Stimulated activated CD8-positive, alpha-beta memory T cell treated with anti-CD3 and anti-CD28 coated beads, Interleukin-7, amount 100 ng/mL, for 1 hour (primary cell): ENCODE measurements at places on chromosomes 4 and X.
A peak's percentile ranks its signal among the peaks of the same experiment; 100 is the strongest.

- DNase-seq = no peak
Measured at GRCh38 chr4:114366368-114366767, 232.2 kb upstream of the UGT8 start.

- no peak for DNase-seq
Measured at GRCh38 chrX:130539721-130540321, 138.0 kb downstream of the RBMX2 start.

DNA sequence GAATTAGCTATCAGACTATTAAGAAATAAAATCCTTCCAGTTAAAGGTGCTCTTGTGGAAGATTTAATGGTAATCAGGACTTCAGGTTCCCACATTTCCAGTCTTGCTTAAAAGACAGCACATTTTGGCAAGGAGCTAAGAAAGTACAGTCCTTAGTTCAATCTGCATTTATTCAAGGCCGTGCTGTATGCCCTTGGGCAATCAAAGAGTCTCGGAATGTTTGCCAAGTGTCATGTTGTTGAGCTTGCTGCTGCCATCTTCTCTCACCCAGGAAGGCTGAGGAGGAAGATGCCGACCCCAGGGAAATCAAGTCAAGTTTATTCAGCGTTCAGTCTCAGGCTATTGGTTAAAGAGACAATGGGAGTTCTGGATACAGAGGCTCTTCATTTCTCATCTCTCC is 388.1 kb upstream of the IGFBP7 start:
- no peak for DNase-seq

DNA sequence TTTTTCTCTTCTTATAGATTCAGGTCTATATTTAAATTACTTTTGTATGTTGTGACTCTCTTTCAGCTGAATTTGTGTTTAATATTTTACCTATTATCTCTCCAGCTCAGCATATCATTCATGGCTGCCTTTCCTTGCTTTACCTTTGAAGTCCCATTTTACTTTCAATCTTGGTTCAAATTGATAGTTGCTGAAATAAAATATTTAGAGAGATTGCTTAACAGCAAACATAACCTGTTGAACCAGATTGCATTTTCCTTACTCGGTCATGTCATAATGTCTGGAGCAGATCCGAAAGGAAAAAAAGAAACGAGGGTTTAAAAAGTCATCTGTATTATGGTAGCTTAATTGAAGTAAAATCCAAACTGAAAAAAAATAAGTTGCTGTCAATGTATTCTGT is 94.1 kb downstream of the IL1RAPL2 start:
- no peak for DNase-seq

DNA sequence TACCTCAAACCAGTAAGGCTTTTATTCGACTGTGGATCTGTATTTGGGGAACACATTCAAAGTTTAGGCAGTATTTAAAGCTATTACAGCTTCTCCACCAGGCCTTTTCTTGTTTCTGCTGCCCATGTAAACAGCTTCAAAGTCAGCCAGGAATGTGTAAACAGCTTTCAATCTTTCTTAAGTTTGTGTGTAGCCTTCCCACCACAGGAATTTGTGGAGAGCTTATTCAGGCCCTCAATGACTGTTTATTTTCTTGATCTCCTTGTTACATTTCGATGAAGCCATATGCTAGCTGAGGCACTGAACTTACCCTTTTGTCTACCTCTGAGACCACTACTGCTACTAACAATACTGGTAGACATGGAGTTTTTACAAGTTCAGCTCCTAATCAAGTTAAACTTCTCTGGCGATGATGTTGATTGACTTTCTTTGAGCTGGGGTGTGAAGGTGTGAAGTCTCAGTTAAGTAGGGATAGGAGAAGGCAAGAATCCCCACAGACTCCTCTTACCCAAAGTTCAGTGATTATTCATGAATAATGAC is 72.6 kb downstream of the NWD2 start:
- DNase-seq = no peak

DNA sequence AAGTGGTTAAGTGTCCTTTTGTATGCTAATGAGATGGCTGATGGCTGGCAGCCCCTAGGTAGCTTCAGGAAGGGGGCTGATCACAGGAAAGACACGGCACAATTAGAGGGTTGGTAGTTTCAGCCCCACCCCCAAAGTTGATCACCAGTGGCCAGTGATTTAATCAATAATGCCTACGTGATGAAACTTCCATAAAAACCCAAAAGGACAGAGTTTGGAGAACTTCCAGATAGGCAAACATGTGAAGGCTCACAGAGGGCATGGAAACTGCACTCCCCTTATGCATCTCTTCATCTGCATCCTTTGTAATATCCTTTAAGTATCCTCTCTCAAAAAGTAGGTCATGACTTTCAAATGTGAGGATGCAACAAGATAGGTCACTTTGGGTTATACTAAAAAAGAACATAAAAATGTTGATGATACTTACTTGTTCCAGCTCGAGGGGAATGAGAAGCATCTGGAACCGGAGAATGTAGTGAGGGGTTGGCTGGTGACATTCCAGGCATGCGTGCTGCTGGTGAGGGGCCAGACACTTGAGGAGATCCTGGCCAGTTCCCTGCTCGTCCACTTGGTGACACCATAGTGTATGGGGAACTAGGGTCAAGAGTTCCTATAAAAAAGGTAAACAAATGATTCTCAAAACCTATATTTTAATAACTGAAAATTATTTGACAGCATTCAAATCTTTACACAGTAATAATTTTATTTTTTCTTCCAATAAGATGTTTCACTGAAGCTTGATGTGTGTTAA is 16.7 kb upstream of the CXorf38 start:
- DNase-seq = no peak

DNA sequence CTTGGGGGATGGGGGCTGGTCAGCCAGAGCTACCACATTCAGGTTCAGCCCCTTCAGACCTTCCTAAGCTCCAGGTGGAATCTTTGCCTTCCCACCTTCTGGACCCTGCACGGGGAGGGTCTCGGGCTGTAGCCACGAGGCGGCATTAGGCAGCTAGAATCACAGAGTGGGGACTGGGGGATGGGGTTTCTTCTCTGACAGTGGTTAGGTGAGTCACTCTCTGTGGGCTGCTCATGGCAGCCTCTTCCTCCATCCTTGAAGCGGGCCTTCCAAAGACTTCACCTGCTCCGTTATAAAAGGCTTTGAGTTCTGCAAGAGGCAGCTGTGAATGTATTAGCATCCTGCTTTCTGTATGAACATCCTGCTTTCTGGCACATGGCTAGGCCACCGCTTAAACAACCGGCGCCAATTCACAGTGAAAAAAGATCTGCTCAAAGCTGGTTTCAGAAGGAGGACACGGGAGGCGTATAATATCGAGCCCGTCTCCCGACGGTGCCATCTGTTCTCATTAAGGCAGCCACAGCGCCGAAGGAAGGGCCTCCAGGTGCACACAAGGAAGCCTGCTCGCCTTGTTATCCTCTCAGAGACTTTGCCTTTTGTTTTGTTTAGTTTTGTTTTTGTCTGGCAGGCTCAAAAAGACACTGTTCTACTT is 74.3 kb upstream of the IGFBP7 start:
- DNase-seq = no peak

DNA sequence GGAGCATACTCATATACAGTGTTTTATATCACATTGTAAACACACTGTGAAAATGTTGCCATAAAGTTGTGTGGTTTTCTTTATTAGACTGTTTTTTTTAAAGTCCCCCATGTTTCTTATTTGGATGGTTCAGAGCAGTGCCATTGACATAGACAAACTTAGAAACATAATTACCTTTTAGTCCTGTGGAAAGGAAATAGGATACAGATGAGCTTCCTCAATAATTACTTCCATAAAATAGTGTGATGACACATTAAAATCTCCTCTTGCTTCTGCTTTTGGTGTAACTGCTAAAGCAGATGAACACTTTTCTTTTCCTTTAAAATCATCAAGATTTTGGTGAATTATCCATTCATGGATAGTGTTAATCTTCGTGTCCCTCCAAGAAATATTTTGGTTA is 52.9 kb upstream of the LIMCH1 start:
- no peak for DNase-seq

DNA sequence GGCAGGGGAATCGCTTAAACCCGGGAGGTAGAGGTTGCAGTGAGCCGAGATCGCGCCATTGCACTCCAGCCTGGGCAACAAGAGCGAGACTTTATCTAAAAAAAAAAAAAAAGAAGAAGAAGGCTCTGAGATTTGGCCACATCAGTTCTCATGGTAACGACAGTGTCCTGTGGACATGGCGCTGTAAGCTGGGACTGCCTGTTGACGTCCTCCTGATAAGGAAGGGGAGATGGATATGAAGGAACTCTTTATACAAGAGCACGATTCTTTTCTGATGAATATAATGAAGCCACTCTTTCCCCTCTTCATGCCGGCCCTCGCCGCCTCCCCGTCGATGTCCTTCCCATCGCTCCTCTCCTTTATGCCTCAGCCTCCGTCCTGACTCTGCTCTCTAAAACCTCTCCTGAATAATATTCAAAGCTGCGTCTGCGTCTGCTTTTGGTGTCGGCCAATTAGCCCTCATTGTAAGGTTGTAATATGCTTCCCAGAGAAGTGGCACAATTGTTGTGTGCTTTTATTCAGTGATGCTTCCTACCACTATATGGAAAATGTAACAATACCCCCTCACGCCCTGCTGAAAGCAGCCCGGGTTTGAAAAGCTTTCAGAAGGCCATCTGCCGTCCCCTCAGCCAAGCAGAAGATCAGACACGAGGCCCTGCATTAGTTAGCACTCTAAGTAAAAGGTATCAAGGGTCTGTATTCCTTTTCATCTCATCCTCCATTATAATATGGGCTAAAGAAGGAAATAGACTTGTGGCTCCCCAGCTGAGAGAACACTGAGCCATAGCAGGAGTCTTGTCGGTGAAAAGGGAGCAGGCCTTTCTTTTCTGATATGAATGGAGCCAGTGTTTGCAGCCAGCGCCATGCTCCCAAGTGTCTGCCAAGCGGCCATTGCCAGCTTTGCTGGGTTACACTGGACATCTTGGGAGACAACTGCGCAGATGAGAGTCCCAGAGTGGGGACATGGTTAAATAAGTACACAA is 22.1 kb upstream of the SCOC start:
- DNase-seq = no peak

DNA sequence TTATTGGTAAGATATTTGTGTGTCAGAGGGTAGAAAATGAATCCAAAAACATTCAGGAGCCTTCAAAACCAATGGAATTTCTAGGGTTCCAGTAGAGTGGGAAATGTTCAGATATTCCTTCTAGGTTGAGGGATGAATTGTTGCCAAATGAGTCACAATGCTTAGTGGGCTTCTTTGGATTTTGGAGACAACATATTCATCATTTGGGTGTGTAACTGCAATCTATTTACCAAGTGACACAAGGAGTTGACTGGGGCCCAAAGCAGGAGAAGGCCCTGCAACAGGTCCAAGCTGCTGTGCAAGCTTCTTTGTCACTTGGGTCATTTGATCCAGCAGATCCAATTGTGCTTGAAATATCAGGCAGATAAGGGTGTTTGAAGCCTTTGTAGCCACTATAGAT is 551.5 kb upstream of the PITX2 start:
- DNase-seq = no peak

DNA sequence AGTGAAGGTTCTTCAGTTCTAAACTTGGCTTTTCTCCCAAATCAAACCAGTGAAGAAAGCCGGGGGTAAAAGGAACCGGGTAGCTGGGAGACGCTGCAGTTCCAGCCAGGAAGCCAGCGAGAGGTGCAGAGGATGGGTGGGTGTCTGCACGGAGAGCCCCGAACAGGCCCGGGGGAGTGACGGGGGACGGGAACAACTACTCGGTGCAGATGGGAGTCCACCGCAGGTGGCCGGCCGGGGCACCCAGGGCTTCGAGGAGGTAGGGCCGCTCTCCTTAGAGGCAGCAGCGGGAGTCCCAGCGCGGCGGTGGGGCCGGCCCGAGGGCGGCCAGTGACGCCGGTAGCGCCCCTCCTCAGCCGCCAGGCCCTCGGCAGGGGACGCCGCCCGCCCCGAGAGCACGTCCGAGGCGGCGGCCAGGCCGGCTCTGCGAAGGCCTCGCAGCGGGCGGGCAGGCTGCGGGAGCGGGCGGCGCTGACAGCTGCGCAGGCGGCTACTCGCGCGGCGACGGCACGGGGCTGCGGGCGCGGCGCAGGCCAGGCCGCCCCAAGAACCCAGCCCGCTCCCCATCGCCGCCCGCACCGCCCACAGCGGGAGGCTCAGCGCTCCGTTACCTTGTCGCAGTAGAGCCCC is 449 bp downstream of the FBXL5 start:
- peak; percentile 9 for DNase-seq

DNA sequence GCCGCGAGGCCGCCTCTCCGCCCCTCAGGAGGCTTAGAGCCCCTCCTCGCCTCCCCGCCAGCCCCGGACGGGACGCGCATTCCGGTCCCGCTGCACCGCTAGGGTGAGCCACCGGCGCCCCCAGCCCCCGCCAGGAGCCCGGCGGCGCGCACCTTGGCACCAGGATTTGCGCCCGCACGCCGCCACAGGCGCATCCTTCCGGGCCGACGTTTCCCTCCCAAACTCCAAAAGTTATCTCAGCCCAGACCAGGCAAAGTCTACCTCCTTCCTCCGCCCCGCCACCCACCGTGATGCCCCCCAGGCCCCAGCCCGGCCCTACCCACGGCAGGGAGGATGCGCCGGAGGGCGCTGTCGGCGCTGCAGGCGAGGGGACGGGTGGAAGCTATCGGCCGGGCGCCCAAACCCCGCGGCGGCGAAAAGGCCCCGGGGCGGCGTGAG is 538 bp downstream of the SCML2 start:
- DNase-seq = no peak

DNA sequence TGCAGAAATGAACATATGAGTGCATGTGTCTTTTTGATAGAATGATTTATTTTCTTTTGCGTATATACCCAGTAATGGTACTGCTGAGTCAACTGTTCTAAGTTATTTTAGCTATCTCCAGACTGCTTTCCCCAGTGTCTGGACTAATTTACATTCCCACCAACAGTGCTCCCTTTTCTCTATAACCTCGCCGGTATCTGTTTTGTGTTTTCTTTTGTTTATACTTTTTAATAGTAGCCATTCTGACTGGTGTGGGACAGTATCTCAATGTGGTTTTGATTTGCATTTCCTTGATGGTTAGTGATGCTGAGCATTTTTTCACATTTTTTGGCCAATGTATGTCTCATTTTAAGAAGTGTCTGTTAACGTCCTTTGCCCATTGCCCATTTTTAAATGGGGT is 218.6 kb upstream of the KCNIP4 start:
- no peak for DNase-seq

DNA sequence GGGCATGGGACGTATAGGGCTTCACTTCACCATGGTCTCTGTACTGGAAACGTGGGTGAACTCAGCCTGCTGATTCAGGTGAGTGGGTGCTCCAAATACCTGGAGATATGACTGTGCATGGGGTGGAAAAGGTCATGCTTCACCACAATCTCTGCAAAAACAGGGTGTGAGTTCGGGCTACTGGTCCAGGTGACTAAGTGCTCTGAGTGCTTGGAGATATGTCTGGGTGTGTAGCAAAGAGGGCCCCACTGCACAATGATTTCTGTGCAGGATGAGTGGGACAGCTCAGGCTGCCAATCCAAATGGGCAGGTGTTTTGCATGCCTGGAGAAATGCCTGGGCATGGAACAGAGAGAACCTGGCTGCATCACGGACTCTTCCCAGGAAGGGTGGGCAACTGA is 11.2 kb upstream of the CPXCR1 start:
- no peak for DNase-seq

DNA sequence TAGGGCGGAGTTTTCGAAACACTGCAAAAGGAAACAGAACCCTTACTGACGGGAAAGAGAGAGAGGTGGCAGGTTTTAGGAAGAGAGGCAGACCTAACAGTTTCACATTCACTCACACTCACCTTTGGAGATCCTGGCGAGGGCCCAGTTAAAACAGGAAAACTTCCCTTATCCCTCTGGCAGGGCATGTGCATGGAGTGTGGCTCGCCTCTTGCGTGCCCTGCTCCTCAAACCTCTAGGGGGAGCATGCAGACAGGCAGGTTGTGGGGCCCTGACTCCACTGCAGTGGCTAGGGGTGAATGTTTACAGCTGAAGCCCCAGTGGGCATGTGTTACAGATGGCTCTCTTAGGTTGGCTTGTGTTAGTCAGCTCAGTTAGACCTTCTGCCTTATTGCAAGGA is 451.5 kb downstream of the UBE2NL start:
- DNase-seq = no peak
